Activated CD4-positive, alpha-beta memory T cell treated with anti-CD3 and anti-CD28 coated beads, Interleukin-2, amount 10 ng/mL, durations not matched to agents 7 days and 5 days (primary cell): ENCODE measurements at places on chromosomes 1 and 21. TPM values are rescaled to one million over a fixed set of nuclear protein-coding genes. Genes with fewer than 3 reads are reported as not detected.

Gene C1orf141
- not detected for total RNA-seq

Gene ARHGAP29
- not detected for total RNA-seq

GRCh38 chr1:153944005-153944826, 2.3 kb downstream of the DENND4B start:
- no peak for DNase-seq
- peaks cover 40% of the 10 kb centered on the region for H3K4me1 ChIP-seq
- H3K4me3 ChIP-seq = peak overlapping the region; percentile 92
- H3K36me3 ChIP-seq = peaks cover 81% of the 10 kb centered on the region

DNA sequence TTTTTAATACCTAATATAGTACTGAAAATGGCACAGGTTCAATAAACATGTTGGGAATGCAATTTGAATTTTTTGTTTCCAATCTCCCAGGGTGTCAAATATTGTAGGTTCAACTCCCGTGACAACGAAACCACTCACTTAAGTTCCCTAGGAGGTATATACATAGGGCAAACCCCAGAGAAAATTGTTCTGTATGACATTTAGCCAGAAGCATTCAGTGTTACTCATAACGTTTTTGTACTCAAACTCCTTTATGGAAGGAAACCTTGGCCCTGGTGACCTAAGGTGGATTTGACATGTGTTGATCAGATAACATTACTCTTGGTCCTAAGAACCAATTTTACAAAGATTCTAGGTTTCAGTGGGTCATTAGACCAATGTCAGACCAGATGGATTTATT, 110.6 kb downstream of the USP25 start:
- H3K27me3 ChIP-seq = no peaks in the 10 kb centered on the region
- H3K36me3 ChIP-seq = peaks cover 21% of the 10 kb centered on the region
- peaks cover 2% of the 10 kb centered on the region for H3K4me1 ChIP-seq
- no peak overlapping the region for H3K4me3 ChIP-seq

DNA sequence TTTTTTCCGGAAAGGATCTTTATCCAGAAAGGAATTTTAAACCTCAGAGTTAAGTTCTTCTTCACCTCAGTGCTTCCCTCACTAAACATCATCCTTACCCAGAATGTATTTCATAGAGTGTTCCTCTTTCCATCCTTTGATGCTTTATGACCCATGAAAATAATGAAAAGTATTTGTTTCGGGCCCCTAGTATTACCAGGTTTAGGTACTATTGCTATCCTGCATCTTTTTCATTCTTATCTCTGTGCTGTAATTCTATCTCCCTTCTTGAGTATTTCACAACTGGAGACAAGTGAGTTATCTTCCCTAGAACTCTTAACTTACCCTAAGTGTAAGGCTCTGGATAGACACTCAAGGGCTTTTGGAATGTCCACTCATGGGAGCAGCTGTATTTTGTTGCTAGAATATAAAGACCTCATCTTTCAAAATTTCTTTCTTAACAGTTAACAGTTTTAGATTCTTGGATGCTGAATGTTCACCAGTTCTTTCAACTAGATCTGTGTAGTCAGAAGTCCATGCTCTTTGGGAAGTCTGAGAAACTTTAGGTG, 26.2 kb downstream of the UCK2 start:
- H3K27me3 ChIP-seq = no peaks in the 10 kb centered on the region
- DNase-seq = no peak
- no peaks in the 10 kb centered on the region for H3K36me3 ChIP-seq
- no peak overlapping the region for H3K27ac ChIP-seq

GRCh38 chr1:179126338-179127060, 44.6 kb downstream of the TOR3A start:
- no peak overlapping the region for H3K27ac ChIP-seq
- no peak for DNase-seq
- no peak overlapping the region for H3K4me3 ChIP-seq
